ENCODE measurements at places on chromosomes 2 and 18.

DNA sequence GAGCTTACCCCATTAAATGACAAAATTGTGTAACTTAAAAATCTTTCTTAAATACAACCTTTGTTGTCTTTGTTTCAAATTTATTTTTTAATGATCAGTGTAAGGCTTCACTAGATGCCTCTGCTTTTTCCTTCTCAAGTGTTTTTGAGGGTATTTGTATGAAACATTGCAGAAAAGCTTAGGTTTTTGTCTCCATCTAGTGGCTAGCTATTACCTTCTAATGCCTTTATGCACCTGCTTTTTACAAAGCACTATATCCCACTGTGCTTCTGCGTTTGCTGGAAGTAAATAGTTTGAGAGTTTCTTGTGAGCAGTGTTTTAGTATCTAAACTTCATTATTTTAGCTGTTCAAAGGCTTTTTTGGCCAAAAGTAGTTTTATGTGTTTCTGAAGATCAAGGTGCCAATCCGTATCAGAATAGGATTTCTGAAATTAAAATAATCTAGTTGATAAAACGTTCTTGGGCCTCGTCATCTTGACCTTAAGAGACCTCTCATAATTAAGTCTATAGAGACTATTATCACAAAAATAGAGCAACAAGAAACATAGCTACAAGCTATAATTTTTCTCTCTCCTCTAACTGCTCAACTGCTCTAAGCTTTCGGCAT, 47.0 kb downstream of the IWS1 start:
- no peak for DNase-seq

DNA sequence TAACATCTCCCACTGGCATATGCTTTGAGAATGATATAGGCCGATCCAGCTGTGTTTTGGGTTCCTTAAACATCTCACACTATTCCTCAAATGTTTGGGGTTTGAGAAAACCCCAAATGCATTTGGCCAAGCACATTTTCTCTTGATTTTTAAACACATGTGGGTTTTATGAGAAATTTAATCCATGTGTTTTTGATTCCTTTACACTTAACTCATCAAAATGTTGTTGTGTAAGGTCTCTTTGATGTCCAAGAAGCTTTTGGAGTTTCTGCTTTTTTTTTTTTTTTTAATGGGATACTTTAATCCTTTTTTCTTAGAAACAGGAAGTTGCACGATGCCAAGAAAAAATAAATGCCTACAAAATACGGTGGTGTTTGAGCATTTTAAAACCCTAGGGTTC, 339.8 kb upstream of the TCF4 start:
- DNase-seq = no peak

DNA sequence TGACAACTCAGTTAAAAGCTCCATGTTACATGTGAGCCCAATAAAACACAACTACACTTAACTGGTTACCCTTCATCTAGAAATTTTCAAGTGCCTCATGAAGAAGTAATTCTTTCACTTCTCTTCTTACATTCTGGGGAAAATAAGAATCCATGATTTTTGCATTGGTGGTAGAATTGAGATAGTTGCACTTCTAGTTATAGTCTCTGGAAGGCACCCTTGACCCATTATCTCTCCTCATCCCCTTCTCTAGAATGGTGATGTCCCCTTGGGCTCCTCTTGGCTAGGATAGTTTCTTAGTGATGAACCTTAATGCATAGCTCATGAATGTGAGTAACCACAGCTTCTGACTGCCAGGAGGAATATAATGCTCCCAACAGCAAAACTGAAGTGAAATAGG, 3.6 kb downstream of the LGALSL start:
- DNase-seq = no peak

DNA sequence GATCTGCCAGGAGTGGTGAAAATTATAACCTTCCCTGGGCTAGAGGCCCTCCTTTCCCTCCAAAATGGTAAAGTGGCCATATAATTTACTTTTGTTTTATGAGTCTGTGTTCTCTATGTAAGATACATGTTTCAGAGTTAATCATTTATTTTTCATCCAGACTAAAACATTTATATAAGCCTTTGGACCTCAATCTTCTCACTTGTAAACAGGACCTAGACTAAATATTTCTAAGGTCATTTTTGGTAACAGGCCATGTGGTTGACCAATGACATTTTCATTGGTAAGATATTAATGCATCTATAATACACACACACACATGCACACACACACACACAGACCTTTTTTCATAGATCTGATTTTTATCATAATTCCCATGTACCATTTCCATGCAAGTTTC, 79.7 kb upstream of the KCTD1 start:
- no peak for DNase-seq

DNA sequence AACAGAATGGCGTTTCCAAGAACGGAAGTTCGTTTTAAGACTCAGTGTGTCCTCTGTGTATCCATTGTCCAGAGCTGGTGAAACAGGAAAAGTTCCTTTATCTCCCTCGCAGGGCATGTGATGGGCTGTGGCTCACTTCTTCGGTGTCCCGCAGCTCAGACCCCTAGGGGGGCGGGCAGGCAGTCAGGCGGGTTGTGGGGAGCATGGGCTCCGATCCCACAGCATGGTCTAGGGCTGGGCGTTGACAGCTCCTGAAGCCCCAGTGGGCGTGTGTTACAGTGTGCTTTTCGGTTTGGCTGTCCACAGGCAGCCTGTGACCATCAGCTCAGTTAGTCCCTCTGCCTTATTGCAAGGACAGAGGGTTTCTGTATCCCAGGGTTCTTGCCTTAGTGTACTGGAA, 319.6 kb downstream of the AGAP1 start:
- no peak for DNase-seq

All from ureter (tissue), 1 donor.